ENCODE measurements at places on chromosomes 1 and 21. TPM values are rescaled to one million over a fixed set of nuclear protein-coding genes. Genes with fewer than 3 reads are reported as not detected.
A peak's percentile ranks its signal among the peaks of the same experiment; 100 is the strongest.

FAM110D gene
- not detected for total RNA-seq

POU3F1 gene
- not detected for total RNA-seq

RAB7B gene
- not detected for total RNA-seq

LRRC71 gene
- not detected for total RNA-seq

MROH9 gene
- total RNA-seq, result not detected

- H3K4me1 ChIP-seq, result no peaks in the 10 kb centered on the region
- no peak overlapping the region for H3K4me3 ChIP-seq
- H3K36me3 ChIP-seq, result no peaks in the 10 kb centered on the region
- H3K27ac ChIP-seq, result no peak overlapping the region
Observed at GRCh38 chr1:95770581-95770980, 536.6 kb downstream of the RWDD3 start.

DNA sequence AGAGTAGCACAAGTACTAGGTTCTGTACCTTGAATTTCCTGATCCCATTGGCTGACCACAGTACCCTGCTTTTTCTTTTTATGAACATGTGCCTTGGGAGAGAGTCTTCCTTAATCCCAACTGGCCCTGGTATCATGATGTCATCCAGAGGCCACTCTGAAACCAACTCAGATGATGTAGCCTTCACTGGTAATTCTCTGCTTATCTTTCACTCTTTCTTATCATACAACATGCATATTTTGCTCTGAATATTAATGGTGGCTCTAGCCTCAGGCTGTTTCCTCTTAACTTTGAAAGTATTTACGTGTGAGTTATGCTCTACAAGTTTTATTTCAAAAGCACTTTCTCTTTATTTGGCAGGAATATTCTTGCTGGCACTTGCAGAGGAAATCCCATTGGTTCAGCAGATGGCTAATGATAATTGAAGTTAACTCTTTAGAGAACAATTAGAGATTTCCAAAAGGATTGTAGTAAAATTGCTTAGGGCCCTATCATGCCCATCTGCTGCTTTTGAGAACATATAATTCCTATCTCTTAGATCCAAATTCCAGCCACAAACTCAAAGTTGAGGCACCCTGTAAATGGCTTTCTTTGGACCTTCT is 86.1 kb downstream of the PTGER3 start:
- no peak for DNase-seq
- H3K4me3 ChIP-seq, result no peak overlapping the region
- no peak overlapping the region for H3K27ac ChIP-seq
- no peaks in the 10 kb centered on the region for H3K4me1 ChIP-seq
- peaks cover 10% of the 10 kb centered on the region for H3K27me3 ChIP-seq

GRCh38 chr1:29579821-29580425 is 343.6 kb downstream of the PTPRU start:
- H3K27me3 ChIP-seq, result no peaks in the 10 kb centered on the region
- no peak overlapping the region for H3K4me3 ChIP-seq
- H3K27ac ChIP-seq, result no peak overlapping the region
- H3K4me1 ChIP-seq, result no peaks in the 10 kb centered on the region

DNA sequence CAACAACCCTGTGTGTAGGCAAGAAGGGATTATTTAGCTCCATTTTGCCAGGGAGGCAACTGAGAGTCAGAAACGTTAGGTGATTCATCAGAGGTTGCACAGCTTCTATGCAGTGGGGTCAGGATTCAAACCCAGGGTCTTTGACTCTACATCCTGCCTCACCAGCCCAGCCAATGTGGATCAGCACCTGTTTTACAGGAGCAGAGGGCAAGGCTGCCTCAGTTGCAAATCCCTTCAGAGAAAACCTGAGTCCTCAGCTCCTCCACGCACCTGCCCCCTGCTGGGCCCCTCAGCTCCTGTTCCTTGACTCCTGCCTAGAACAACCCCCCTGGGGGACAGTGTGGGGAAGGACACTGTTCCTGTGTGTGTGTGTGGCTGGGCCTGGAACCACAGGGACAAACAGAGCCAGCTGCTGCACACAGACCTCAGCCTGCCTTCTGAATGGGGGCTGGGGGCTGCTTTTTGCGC is 61.6 kb downstream of the LRRN2 start:
- H3K27ac ChIP-seq, result no peak overlapping the region
- no peaks in the 10 kb centered on the region for H3K36me3 ChIP-seq
- DNase-seq, result peak; percentile 38
- no peaks in the 10 kb centered on the region for H3K27me3 ChIP-seq
- H3K4me1 ChIP-seq, result no peaks in the 10 kb centered on the region
- no peak overlapping the region for H3K4me3 ChIP-seq

DNA sequence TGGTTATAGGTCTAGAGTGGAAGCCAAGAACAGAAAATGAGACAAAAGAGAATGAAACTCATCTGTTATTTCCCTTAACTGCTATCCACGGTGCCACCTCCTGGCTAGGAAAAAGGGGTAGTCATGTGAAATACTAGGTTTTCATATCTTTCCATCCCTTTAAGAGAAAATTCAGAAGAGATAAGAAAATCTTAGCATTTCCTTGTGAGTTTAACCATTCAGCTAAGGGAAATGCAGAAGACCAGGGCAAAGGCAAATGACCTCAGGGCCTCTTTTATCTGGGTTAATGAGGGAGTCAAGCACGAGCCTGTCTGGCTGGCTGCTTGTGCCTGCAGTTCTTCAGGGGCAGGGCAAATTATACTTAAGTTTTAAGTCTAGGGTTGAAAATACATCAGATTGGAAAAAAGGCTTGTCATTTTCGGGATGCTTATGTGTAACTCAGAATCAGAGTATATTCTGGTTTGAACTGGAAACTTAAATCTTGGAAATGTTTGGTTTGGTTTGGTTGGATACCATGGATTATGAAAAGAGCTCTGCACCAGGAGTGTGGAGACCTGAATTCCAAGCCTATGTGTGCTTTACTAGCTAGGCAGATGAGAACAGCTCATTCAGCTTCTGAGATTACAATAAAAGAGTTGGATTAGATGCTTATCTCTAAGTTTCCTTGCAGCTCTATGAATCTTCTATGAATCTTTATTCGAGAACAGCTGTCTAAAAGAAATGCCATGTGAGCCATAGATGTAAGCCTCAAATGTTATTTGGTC is 19.9 kb downstream of the NIBAN1 start:
- no peak for DNase-seq
- peaks cover 3% of the 10 kb centered on the region for H3K36me3 ChIP-seq
- no peak overlapping the region for H3K27ac ChIP-seq
- H3K27me3 ChIP-seq, result no peaks in the 10 kb centered on the region

- no peak for DNase-seq
- no peaks in the 10 kb centered on the region for H3K27me3 ChIP-seq
- H3K4me3 ChIP-seq, result no peak overlapping the region
- peaks cover 34% of the 10 kb centered on the region for H3K36me3 ChIP-seq
- H3K27ac ChIP-seq, result no peak overlapping the region
Observed at GRCh38 chr1:179871940-179872339, 5.7 kb downstream of the TOR1AIP2 start.

GRCh38 chr1:82057011-82057410 is 256.3 kb downstream of the ADGRL2 start:
- no peak overlapping the region for H3K4me3 ChIP-seq
- no peak overlapping the region for H3K27ac ChIP-seq
- H3K27me3 ChIP-seq, result no peaks in the 10 kb centered on the region
- no peaks in the 10 kb centered on the region for H3K4me1 ChIP-seq
- DNase-seq, result no peak

GRCh38 chr1:184393962-184394361 is 7.1 kb downstream of the C1orf21 start:
- H3K4me1 ChIP-seq, result no peaks in the 10 kb centered on the region
- DNase-seq, result no peak
- no peak overlapping the region for H3K27ac ChIP-seq
- H3K36me3 ChIP-seq, result no peaks in the 10 kb centered on the region

GRCh38 chr1:86498281-86498680 is 29.6 kb downstream of the CLCA1 start:
- no peak overlapping the region for H3K27ac ChIP-seq
- peaks cover 16% of the 10 kb centered on the region for H3K27me3 ChIP-seq
- peaks cover 15% of the 10 kb centered on the region for H3K4me1 ChIP-seq
- no peak overlapping the region for H3K4me3 ChIP-seq
- no peaks in the 10 kb centered on the region for H3K36me3 ChIP-seq
- DNase-seq, result no peak

GRCh38 chr21:27024971-27025370 is 58.1 kb upstream of the ADAMTS5 start:
- H3K4me3 ChIP-seq, result no peak overlapping the region
- DNase-seq, result no peak
- no peak overlapping the region for H3K27ac ChIP-seq
- no peaks in the 10 kb centered on the region for H3K4me1 ChIP-seq

- peaks cover 2% of the 10 kb centered on the region for H3K4me1 ChIP-seq
- H3K27ac ChIP-seq, result no peak overlapping the region
- no peaks in the 10 kb centered on the region for H3K27me3 ChIP-seq
- H3K4me3 ChIP-seq, result no peak overlapping the region
Observed at GRCh38 chr1:235831148-235831547, 35.6 kb downstream of the LYST start.

DNA sequence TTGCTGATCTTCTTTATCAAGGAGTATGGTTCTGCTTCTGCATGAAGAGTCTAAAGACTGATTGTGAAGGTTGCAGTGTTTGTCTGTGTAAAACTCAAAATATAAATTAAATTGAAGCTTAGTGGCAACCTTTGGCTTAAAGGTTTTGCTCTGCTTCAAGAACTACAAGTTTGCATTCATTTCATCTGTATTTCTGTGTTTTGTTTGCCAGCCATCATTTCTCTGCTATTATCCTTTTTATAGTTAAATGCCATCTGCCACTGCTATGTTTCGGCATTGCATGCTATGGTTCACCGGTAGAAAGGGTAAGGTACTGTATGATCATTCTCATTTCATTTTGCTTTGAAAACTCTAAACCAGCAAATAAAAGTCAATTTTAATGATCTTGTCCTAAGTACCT is 52.9 kb downstream of the OSBPL9 start:
- H3K27ac ChIP-seq, result no peak overlapping the region
- DNase-seq, result no peak
- H3K4me3 ChIP-seq, result no peak overlapping the region
- no peaks in the 10 kb centered on the region for H3K36me3 ChIP-seq

GRCh38 chr1:53412285-53413174 is 46.7 kb upstream of the DMRTB1 start:
- no peak for DNase-seq
- H3K4me3 ChIP-seq, result peak overlapping the region; percentile 47
- H3K4me1 ChIP-seq, result peaks cover 68% of the 10 kb centered on the region
- no peaks in the 10 kb centered on the region for H3K36me3 ChIP-seq
- H3K27me3 ChIP-seq, result no peaks in the 10 kb centered on the region
- peak overlapping the region; percentile 99 for H3K27ac ChIP-seq

DNA sequence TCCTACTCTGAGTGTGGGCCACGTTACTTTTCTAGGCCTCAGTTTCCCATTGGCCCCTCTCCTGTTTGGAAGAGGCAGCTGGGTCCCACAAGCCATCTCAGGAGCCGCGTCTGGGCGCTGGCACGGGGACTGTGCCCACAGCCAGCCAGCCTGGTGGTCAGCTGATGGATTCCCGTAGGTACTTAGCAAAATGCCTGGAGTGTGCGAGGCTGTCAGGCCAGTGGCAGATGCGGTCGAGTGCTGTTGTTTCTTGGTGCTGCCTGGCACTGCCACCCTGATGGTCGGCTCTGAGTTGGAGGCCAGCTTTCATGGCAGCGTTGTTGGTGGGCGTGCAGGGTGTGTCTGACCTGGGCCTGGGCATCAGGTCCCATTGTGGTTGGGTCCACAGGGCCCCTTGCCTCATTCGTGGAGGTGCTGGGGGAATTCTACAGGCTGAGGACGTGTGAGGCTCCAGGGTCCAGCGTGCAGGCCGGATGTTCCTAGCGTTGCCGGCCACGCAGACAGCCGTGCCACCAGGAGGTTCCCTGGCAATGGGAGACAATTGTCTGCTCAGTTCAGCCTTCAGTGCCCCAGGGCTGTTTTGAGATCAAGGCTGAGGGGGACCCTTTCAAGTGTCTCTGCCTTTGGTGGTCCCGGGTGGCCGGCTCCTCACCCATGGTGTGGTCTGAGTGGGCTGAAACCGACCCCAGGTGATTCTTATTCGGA is 20.9 kb downstream of the SKI start:
- peaks cover 32% of the 10 kb centered on the region for H3K36me3 ChIP-seq
- H3K4me3 ChIP-seq, result no peak overlapping the region
- H3K27ac ChIP-seq, result no peak overlapping the region
- no peak for DNase-seq
- H3K4me1 ChIP-seq, result peaks cover 30% of the 10 kb centered on the region

- no peak overlapping the region for H3K27ac ChIP-seq
- no peak overlapping the region for H3K4me3 ChIP-seq
- H3K27me3 ChIP-seq, result no peaks in the 10 kb centered on the region
- no peaks in the 10 kb centered on the region for H3K36me3 ChIP-seq
Observed at GRCh38 chr21:15096146-15096545, 31.3 kb upstream of the NRIP1 start.

DNA sequence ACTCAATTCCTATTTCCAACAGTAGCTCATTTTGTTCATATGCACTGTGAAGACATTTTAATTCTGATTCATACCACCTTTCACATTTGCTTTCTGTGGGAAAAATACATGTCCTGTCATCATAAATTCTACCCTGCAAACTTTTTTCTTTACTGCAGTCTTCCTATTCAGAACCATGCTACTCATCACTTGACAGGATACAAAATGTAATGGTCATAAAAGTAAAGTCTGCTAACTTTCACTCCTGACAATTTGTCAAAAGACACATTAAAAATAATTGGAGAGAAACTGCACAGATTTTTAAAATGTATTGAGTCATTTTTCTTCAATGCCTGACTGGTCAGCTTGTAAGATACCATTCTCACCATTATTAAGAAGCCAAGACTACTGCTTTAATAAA is 1817.1 kb downstream of the BRINP3 start:
- no peak overlapping the region for H3K27ac ChIP-seq
- H3K4me3 ChIP-seq, result no peak overlapping the region
- no peaks in the 10 kb centered on the region for H3K4me1 ChIP-seq
- no peaks in the 10 kb centered on the region for H3K27me3 ChIP-seq
- H3K36me3 ChIP-seq, result no peaks in the 10 kb centered on the region

DNA sequence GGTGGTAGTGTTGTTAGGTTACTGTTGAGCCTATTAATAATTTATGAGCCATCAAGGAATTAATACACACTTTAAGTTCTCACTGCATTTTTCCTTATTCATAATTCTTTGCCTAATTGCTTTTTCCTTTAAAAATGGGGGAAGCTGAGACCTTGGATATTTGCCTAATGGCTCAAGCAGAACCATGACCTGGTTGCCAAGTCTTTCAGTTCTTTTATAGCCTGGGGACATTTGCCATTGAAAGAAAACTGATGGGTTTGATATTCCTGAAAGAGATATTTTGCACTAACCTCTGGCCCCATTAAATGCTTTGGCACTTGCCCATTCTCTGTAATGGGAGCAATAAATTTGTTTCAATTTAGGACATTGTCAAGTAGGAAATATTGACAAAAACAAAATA is 18.5 kb upstream of the LRRC53 start:
- DNase-seq, result no peak
- H3K27me3 ChIP-seq, result no peaks in the 10 kb centered on the region
- H3K4me1 ChIP-seq, result no peaks in the 10 kb centered on the region
- H3K4me3 ChIP-seq, result no peak overlapping the region
- no peak overlapping the region for H3K27ac ChIP-seq
- H3K36me3 ChIP-seq, result no peaks in the 10 kb centered on the region

- no peak overlapping the region for H3K4me3 ChIP-seq
- peaks cover 2% of the 10 kb centered on the region for H3K36me3 ChIP-seq
- no peaks in the 10 kb centered on the region for H3K4me1 ChIP-seq
- no peak for DNase-seq
Observed at GRCh38 chr1:237029240-237029639, 12.7 kb upstream of the RYR2 start.
